Stimulated activated CD4-positive, alpha-beta T cell treated with anti-CD3 and anti-CD28 coated beads, Interleukin-4, amount 100 ng/mL, for 4 hours (primary cell): ENCODE measurements at places on chromosomes 2 and 18.
A peak's percentile ranks its signal among the peaks of the same experiment; 100 is the strongest.

- no peak for DNase-seq
These were observed 1162.8 kb downstream of the DSC3 start for GRCh38 chr18:29879763-29880162.

GRCh38 chr2:200147371-200147770 lies 159.1 kb upstream of the SPATS2L start:
- DNase-seq, result no peak

DNA sequence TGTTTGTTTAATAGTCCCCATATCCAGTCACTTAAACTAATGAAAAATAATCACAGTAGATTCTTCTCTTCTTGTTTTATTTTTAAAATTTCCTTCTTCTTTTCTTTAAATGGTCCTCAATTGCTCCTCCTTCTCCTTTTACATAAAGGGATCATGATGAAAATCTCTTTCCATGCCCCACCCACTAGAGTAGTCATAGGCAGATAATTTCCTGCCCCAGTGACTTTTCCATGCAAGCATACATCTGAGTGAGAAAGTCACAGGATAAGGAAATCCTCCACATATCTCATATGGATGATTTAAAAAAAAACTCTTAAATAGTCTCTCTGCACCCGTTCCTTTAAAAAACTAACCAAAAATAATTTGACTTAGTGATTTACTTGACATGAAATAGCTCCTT lies 552.3 kb upstream of the SETBP1 start:
- no peak for DNase-seq

GRCh38 chr2:104656571-104657163 lies 197.2 kb upstream of the POU3F3 start:
- DNase-seq, result no peak

DNA sequence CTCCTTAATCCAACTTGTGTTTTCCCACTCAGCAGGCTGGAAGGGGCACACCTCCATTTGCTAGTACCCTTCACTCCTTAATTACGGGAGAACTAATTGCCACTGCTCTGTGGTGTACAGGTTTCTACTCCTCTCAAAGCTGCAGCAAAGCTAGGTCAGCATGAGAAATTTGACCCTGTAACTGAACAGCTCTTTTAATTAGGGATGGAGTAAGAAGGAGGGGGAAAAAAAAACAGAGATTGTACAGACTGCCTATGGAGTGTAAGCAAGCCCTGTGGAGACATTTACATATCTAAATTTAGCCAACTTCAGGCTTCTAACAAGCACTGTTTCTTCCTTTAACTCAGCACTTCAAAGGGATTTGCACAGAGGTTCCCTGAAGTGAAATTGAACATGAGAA lies 629.7 kb upstream of the SETBP1 start:
- DNase-seq, result no peak

- no peak for DNase-seq
These were observed 4.4 kb downstream of the MBOAT2 start for GRCh38 chr2:8999102-8999446.

DNA sequence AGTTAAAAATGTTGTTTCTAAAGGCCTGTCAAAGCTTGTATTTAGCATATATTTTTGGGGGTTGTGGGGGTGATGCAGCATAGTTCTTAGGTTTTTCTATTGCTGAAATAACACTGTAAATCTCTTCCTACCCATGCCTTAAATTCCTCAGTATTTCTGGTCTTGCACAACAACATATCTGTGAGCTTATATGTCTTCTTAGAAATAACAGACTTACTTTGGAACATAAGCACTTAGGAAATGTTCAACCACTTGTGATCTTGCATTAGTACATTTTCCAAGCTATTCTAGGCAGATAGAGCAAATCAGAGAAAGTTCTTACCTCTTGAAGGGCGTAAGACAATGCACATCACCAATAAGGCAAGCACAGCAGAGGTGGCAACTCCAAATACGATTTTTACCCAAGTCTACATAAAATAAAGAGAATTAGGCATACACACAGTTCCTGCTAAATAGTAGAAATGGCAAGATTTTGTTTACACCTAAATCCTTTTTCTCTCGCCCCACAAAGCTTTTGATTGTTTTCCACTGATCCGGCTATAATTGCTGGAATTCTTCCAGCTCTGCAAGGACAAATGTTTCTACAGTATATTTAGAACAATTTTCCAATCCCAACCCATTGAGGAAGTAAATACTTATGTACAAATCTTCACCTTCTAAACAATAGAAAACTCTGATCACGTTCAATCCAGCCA lies 512 bp downstream of the FAP start:
- no peak for DNase-seq

DNA sequence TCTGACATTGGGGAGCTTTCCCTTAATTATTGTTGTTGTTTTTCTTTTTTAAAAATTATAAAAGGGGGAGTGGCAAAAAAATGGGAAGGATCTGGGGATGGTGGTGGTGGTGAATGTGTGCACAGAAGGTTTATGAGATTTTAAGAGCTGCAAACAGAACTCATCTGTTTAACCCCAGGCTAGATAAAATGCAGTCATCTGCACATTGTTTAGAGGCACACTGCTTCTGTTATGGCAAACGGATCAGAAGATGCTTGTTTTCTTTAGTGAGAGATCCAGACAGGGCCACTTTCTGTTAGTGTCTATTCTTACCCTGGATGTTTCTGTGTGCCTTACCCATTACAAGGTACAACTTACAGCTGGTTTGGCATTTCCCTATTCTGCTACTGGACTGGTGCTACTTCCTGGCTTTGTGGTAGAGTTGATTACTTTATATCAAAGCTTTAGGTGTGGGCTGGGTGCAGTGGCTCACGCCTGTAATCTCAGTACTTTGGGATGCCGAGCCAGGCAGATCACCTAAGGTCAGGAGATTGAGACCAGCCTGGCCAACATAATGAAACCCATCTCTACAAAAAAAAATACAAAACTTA lies 68.2 kb upstream of the NRP2 start:
- no peak for DNase-seq

- DNase-seq, result no peak
These were observed 58.8 kb downstream of the BAZ2B start for GRCh38 chr2:159557437-159558034.

DNA sequence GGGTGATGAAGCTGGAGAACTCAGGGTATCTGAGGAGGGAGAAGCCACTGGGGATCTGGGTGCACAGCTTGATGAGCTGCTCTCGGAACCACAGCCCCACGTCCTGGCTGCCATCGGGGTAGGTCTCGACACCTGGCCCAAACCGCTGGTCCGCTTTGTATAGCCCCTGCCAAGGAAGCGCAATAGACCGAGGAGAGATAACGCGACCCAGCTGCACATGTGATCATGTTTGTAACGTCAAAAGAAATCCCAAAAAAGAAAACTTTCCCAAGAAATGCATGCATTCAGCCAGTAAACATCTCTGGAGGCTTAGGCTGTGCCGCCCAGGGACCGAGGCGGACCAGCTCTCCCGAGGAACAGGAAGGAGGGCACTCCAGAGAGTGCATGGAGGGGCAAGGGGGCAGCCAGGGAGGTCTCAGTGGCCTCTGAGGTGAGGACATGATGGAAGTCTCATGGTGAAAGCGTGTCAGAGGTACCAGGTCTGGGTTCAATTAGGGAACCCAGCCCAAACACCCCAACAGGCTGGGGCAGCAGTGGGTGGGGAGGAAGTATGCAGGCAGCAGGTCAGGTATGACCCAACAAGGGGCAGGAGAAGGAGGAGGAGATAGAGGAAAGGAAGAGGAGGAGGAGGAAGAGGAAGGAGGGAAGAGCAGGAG lies 28.3 kb downstream of the ANKMY1 start:
- no peak for DNase-seq

DNA sequence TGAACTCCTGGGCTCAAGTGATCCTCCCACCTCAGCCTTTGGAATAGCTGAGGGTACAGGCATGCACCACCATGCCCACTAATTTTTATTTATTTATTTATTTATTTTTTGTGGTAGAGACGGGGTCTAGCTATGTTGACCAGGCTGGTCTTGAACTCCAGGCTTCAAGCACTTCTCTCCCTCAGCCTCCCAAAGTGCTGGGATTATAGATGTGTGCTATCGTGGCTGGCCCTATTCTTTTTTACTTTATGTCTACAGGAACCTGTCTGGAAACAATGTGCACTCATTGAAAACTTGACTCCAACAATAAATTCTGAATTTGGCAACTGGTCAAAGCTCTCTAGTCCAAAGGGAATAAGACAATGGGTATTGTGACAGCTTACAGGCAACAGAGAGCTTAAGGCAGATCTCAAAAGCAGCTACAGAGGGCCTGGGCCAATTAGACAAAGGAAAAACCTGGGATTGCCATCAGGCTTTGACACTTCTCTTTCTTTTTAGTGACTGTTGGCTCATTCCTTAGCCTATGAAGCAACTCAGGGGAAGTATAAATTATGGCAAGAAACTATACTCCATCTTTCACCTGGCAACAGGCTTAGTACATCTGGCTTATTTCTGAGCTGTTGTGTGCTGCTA lies 55.1 kb upstream of the RAPGEF4 start:
- DNase-seq, result no peak

DNA sequence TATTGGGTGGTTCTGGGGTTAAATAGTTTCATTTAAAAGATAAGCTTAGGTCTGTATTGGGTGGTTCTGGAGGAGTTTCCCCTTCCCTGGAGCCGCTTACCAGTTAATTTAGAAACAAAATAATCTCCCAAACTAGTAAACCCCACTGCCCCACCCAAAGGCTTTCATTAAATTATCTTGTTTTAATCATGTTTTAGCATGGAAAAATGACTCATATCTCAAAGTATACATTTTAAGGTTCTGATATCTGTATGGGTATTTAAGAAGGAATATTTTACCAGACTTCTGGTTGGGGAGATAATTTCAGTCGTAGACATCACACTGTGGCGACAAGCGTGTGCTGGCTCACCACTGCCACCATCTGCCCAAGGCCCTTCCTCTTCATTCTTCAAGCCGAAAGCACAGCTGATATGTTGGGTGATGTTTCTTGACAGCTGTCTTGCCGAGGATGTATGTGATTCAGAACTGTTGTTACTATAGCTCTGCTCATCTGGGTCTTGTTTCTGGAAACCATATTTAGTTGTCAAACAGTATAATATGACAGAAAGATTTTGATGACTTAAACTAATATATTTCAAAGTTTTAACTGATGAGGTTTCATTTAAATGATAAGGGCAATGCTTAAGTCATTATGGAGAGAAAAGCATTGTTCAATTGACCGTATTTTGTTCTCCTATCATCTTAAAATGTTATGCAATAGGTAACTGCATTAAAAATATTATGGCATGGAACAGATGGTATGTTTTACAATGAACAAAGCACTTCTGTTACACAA lies 5.1 kb downstream of the FIGLA start:
- peak; percentile 45 for DNase-seq

DNA sequence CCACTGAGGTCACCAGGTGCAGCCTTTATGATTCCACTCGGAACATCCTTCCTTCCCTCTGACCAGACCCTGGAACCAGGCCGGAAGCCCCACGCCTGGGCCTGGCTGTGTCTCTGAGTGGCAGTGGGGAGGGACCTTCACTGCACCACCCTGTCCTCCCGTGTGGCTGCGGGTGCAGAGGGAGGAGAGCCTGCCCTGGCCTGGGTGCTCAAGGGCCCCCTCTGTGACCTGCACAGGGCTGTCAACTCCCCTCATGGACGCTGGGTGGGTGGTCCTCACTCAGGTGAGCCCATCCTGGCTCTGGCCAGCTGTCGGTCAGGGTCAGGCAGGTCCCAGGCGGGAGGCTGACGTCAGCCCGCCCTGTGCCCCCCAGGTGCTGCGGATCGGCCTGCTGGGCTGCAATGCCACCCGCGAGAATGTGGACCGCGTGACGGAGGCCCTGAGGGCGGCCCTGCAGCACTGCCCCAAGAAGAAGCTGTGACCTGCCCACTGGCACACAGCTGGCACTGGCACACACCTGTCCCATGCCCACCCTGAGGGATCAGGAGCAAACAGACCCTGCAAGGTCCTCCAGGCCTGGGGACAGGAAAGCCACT lies 9.8 kb downstream of the AGXT start:
- no peak for DNase-seq
